ENCODE measurements at places on chromosomes 13 and 19.

DNA sequence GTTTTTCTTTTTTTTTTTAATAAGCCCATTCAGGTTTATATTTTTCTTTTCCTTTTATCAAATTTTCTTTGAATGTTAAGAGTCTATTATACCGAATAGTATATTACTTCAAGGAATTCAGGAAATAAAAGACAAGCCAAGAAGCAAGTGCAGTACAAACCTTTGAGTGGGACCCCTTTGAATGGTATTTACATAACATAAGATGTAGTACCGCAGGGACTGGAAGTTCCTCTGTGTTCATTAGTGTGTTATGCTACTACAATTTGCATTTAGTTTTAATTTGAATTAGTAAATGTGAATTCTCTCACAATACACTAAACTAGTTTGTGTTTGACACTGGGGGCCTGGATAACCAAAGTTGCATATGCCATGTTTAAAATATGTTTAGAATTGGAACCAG is 339.5 kb downstream of the DCT start:
- DNase-seq = no peak

- DNase-seq = no peak
Observed at GRCh38 chr19:47670736-47671135, 42.5 kb upstream of the EHD2 start.

DNA sequence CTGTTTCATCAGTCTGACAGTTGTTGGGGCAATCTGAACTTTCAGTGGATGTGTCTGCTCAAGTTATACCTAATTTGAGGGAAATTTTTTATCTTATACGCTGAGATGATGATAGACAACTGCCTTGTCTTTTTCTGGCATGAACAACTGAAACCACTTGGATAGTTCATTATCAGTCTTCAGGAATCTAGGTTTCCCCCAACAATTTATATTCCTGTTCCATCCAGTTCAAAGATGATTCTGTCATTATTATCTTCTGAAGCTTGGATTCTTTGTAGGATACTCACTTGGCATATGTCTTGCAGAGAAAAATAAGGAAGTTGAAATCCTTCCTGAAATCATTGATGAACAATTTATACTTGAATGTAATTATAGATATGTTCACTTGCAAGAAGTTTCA is 193.7 kb downstream of the LMO7 start:
- DNase-seq = no peak

GRCh38 chr13:114116734-114117133 is 15.7 kb downstream of the RASA3 start:
- DNase-seq = no peak

- DNase-seq = no peak
Observed at GRCh38 chr13:36528105-36528504, 95.8 kb downstream of the CCNA1 start.

GRCh38 chr19:14127929-14128509 is 8.4 kb downstream of the ASF1B start:
- DNase-seq = no peak

GRCh38 chr13:24142886-24143285 is 17.6 kb upstream of the SPATA13 start:
- DNase-seq = no peak

- no peak for DNase-seq
Observed at GRCh38 chr13:44967704-44968433, 21.4 kb downstream of the NUFIP1 start.

DNA sequence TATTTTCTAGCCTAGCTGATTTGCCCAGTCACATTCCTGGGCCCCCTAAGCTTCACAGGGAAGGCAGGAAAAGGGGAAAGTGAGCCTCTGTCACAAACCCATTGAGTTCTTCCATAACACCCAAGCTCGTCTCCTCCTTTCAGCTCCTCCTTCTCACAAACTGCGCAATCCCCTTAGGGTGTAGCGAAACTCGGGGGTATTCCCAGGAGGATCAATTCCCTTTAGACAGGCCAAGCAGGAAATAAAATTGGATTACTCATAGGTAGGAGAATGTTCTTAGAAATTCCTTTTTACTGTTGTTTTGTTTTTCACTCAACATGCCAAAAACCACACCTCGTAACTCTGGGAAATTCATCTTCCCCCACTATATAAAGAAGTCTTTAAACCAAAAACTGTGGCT is 139.3 kb downstream of the IRS2 start:
- DNase-seq = no peak

GRCh38 chr13:32175307-32175706 is 139.9 kb downstream of the ZAR1L start:
- no peak for DNase-seq

DNA sequence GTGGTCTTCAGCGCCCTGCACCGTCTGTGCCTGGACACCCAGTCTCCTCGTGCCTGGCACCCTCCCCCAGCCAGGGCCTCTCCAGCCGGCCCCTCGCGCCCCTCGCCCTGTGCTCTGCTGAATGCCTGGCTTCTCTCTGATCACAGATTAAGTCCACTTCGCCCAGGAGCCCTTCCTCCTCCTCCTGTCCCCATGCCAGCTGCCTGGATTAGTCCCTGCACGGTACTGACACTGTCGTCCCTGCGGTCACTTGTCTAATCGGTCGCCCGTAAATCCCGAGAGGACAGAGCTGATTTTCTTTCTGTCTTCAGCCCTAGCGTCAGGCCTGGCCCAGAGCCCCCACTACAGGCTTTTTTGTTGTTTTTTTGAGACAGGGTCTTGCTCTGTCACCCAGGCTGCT is 6.6 kb downstream of the THOP1 start:
- DNase-seq = no peak

DNA sequence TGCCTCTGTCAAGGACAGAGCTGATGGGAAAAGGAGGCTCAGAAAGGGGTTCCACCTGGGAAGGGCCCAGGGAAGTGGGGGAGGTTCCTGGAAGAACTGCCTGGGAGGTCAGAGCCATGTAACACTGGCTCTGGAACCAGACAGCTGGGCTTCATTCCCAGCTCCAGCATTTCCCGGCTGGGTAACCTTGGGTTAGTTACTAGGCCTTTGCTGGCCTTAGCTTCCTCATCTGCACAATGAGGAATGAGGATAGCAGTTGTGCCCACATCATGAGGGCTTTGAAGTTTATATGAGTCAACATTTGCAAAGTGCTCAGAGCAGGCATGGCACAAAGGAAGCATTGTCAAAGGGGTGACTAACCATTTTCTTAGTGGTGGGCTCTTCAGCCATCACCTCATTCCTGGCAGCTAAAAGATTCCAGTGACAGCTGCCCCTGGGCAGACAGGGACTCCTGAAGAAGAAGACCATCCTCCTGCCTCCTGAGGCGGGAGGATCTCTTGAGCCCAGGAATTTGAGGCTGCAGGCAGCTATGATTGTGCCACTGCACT is 1.7 kb upstream of the DNAJB1 start:
- peak; percentile 93 for DNase-seq

GRCh38 chr13:31367410-31367809 is 167.6 kb downstream of the B3GLCT start:
- no peak for DNase-seq

- DNase-seq = no peak
Observed at GRCh38 chr19:5907241-5907640, 2.6 kb downstream of the VMAC start.

GRCh38 chr13:25738342-25739196 is 313.2 kb downstream of the SHISA2 start:
- DNase-seq = no peak

DNA sequence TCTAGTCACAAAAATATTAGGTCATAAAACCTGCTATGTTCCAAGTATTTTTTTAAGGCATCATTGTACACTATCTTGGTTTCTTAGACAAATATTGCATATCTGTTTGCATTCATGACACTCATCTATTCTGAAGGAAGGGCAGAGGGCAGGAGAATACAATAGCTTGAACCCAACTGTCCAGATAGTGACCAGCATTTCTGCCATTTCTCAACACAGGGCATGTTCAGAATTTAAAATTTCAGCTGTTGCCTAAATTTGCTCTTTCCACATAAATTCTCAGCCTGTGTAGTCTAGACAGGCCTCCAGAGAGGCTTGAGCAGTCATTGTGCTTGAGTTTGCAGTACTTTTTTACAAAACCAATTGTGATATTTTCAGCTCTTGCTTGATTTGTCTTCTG is 119.5 kb downstream of the ZAR1L start:
- DNase-seq = no peak

- DNase-seq = no peak
Observed at GRCh38 chr19:39406656-39407409, at the start of gene ZFP36. TSS of gene ZFP36 (plus strand) at chr19:39406847. CDS start at chr19:39406905, 58 bp downstream.

- DNase-seq = no peak
Observed at GRCh38 chr19:6333439-6333838, at the start of gene ACER1. TSS of gene ACER1 (minus strand) at chr19:6333612. CDS start at chr19:6333551, 61 bp downstream.

DNA sequence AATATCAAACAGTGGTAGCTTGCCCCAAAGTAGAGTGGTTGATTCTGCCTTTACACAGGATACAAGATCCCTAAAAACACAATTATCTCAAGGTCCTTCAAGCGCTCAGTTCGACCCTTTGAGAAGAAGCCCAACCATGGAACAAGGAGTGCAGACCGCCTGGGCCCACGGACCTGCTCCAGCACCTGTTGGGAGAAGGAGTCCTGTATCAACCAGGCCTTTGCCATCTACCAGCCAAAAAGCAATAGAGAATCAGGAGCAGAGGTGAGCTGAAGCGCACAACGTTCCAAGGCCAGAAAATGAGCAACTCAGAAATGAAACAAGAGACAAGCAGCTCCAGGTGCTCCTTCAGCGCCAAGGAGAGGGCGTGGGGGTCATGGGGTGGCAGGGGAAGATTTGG is 6.3 kb upstream of the LILRB3 start:
- DNase-seq = no peak
